Spleen (tissue), 13 donors: ENCODE measurements at places on chromosomes 5 and 9. TPM values are rescaled to one million over a fixed set of nuclear protein-coding genes. Genes with fewer than 3 reads are reported as not detected.
A peak's percentile ranks its signal among the peaks of the same experiment; 100 is the strongest.

- DNase-seq = no peak
These were observed 136.5 kb downstream of the CCDC192 start for GRCh38 chr5:127839496-127840197.

- DNase-seq = no peak
These were observed 93.6 kb upstream of the TNC start for GRCh38 chr9:115211413-115212124.

DNA sequence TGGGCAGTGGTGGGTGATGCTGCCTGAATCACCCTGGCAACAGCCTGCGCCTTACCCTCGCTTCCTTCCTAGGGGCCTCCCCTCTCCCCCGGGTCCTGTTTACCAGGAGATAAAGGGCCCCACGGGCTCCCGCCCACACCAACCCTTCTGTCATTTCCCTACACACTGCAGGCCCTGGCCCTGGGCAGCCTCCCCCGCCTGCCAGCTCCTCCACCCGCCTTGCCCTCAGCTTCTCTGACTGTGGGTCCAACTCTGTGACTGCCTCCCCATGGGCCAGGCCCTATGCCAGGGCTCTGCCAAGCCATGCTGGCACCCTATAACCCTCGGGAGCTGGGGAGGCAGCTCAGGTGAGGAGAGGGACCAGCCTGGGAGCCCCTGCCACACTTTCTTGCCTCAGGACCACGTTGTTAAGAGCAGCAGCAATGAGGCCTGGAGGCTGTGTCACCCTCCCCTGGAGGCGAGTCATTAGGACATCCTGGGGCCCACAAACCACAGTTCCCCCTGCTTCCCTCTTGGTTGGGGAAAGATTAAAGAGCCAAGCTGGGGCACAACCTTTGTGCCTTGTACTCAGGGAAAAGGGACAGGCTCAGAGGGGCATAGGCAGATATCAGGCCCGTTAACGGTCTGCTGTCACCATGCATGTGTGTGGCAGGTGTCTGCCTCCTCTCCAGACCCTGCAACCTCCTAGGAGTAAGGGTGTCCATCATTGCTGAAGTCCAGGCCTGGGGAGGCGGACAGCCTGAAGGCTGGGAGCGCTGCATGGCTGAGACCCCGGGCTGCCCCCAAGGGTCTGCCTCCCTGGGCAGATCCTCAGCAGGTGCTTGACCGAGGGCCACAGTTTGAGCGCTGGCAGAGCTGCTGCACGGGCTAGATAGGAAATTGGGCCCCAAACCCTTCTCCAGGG, 2.8 kb downstream of the MGAT4B start:
- peak; percentile 81 for DNase-seq

DNA sequence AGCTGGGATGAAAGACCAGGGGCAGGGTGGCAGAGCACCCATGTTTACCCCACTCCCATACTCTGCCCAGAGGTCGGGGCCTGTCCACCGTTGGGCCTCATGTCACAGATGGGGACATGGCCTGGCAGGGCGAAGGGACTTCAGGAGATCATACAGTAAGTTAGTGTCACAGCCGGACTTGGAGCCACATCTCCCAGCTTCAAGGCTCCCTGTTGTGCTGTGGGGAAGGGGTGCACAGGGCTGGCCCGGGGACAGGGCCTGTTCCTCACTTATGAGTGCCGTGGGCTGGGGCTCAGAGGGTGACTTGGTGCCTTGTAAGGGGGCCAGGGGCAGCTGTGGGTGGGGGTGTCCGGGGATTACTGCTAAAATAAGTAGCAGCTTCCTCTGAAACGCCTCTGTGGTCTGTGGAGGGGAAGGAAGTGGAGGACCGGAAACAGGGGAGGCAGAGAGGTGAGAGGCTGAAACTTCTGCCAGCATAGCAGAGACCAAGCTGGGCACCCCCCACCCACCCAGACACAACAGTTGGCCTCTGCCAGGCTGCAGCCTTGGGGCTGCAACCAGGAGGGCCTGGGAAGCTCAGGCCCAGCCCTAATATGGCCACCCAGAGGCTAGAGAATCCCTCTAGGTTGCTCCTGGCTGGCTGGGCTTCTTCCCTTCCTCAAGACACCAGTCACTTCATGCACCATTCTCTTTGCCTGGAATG, 41.1 kb upstream of the NEK6 start:
- DNase-seq = peak; percentile 93

DNA sequence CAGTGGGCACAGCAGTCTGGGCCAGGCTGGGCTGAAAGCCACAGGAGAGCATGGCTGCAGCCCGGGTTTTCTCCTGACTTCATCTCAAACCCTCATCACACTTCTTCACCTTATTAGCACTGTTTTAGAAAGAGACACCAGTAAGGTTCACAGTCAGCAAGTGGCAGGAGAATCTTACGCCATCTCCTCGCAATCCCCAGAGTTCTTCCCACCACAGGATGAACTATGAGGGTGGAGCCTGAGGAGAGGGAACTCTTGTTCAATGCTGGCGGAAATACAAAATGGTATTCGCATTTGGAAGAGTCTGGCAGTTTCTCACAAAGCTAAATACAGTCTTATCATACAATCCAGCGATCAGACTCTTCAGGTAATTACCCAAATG, 14.7 kb downstream of the BICD2 start:
- DNase-seq = no peak

DNA sequence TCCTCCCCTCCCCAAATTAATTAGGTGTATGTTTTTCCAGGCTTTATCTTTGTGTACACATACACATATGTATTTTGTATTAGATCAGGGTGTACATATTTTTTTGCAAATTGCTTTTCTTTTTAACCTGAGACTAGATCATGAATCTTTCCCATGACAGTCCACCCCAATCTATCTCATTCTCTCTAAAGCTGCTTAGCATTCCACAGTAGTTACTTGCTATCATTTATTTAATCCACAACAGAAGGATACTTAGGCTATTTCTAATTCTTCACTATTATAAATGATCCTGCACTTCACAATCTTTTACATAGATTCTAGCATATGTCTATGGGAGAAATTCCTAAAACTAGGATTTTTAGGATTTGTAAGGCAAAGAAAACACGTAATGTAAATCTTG, 43.9 kb downstream of the SH3RF2 start:
- no peak for DNase-seq

DNA sequence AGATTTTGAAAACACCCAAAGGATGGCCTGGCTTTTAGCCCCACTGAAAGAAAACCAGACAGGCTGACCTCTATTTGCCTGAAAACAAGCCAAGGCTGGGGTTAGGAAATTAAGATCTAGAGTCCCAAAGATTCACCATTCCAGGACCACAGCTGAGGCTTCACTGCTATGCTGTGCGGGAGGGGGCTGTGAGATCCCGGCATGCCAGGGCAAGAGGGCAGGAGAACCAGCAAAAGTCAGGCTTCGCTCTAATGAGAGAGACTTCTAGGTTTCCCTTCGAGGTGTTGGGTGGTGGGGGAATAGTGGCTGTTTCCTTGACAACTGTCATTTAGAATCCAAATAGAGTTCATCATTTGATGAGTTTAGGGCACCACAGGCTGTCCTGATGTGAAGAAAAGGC, 152.9 kb upstream of the NFIB start:
- DNase-seq = no peak

GRCh38 chr5:78327761-78328510, 32.5 kb upstream of the SCAMP1 start:
- DNase-seq = no peak

GRCh38 chr9:95725045-95725444, 150.4 kb upstream of the ERCC6L2 start:
- DNase-seq = no peak

DNA sequence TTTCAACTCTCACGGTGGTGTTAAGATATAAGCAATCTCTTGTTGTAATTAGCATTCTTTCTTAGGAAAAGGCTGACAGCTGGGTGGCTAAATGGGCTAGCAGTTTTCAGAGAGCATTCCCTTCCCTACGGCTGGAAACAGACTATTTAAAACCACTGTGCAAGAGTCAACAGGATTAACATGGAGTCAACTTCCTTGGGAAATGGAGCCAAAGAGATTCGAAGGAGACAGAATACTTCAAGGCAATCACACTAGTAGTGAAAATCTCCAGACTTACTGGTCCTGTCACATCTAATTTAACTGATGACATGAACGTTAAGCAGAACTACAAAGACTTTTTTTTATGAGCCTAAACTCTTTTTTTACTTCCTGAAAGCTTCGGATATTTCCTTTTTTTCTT, 453.3 kb upstream of the ITGA1 start:
- DNase-seq = no peak

DNA sequence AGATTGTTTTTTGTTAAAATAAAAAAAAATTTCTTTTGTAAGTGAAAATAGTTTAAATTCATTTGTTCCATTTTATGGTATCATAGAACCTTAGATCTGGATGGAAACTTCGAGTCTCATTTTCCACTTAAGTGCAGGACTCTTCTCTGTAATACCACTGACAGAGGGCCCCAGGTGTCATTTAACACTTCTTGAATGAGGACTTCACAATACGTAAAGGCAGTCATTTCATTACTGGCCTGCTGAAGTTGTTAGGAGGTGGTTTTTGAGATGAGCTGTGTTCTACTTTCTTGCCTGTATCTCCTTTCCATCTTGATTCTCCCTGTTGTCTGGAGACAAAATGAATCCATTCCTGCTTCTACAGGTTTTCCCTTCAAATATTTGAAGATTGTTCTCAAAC, 455.3 kb downstream of the DMRT2 start:
- no peak for DNase-seq

GRCh38 chr5:168658394-168658793, 79.2 kb upstream of the PANK3 start:
- DNase-seq = no peak

DNA sequence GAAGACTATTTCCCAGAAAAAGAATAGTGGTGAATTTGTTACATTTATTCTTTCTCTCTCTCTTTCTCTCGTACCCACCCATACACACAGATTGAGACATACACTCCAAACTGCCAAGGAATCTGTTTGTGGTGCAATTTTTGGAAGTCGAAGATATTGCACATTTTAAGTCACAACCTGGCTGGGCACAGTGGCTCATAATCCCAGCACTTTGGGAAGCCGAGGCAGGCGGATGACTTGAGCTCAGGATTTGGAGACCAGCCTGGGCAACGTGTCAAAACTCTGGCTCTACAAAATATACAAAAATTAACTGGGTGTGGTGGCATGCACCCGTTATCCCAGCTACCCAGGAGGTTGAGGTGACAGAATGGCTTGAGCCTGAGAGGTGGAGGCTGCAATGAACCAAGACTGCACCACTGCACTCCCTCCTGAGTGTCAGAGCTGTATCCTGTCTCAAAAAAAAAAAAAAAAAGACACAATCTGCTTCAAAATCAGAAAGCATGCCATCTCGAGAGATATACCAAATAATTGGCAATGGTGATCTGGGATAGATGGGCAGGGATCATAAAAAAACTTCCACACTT, 19.2 kb upstream of the PLIN2 start:
- DNase-seq = peak; percentile 3

GRCh38 chr5:53399926-53400697, 80.3 kb upstream of the FST start:
- DNase-seq = no peak

DNA sequence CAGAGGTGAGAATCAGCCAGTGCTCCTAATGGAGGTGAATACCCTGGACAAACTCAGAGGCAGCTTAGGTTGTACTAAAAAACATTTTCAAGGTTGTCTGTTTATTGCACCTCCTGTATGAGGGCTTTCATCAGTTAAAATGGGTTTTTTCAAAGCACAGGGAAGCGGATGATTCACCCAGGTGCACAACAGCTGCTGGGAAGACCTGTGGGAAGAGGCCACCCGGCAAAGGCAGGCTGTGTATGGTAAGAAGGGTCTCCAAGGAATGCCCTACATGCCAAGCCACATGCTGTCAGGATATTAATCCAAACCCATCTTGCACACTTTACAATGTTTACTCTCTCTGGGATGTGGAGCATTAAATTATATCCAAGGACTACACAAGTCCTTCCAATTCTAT, 14.7 kb downstream of the SIL1 start:
- no peak for DNase-seq

DNA sequence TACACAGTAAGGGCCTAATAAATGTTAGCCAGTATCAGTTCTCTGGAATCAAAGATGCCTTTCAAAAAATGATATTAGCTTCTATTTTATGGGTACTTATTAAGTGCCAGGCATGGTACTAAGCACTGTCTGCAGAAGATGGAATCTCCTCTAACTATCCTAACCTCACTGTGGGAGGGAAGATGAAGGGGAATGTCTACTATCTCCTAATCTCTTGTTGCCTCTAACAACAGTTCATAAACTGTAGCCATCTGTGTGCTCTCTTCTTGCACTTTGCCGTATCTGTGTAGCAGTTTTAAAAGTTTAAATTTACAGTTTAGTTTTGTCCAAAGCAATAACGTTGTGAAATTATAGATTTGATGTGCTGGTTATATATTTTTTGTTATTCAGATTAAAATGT, 99.6 kb upstream of the CCDC112 start:
- DNase-seq = no peak

- DNase-seq = no peak
These were observed 266.8 kb upstream of the ACTBL2 start for GRCh38 chr5:57749396-57749795.

DNA sequence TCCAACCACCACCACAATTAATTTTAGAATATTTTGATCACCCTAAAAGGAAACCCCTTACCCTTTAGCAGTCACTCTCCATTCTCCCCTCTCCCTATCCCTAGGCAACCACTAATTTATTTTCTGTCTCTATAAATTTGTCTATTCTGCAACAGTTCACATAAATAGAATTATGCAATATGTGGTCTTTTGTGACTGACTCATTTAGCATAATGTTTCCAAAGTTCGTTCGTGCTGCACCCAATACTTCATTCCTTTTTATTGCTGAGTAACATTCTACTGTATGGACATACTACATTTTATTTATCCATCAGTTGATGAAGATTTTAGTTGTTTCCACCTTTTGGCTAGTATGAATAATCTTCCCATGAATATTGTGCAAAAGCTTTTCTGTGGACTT, 18.2 kb upstream of the CDC20B start:
- DNase-seq = no peak

DNA sequence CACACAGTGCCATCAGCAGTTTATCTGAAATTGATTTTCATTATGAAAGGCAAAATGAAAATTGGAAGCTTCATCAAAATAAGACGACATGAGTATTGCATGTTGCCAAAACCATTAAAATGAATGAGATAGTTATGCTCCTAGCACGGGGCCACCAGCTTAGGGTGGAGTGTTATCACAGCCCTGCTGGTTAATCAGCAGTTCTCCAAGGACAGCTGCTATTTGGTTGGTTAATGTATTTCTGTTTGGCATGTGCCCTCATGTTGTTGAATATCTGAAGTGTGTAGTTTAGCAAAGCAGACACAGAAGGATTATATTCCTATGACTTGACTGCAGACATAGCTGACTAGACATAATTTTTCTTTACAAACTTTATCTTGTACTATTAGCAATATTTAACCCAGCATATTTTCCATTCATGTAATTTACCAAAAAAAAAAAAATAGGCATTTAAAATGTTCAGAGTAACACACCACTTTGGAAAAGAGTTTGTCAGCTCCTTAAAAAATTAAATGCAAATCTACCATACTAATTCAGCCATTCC, 98.6 kb upstream of the PIK3R1 start:
- DNase-seq = no peak

Gene LYRM7
- 7.1 TPM for total RNA-seq

Gene CDC26
- 27.7 TPM for total RNA-seq

Gene IRX2
- not detected for total RNA-seq

Gene EXOC3
- 72.8 TPM for total RNA-seq

Gene SELENOP
- 1,480 TPM for total RNA-seq

Gene SLIT3
- total RNA-seq = 11.1 TPM
